ENCODE measurements at places on chromosomes 5 and 9.

DNA sequence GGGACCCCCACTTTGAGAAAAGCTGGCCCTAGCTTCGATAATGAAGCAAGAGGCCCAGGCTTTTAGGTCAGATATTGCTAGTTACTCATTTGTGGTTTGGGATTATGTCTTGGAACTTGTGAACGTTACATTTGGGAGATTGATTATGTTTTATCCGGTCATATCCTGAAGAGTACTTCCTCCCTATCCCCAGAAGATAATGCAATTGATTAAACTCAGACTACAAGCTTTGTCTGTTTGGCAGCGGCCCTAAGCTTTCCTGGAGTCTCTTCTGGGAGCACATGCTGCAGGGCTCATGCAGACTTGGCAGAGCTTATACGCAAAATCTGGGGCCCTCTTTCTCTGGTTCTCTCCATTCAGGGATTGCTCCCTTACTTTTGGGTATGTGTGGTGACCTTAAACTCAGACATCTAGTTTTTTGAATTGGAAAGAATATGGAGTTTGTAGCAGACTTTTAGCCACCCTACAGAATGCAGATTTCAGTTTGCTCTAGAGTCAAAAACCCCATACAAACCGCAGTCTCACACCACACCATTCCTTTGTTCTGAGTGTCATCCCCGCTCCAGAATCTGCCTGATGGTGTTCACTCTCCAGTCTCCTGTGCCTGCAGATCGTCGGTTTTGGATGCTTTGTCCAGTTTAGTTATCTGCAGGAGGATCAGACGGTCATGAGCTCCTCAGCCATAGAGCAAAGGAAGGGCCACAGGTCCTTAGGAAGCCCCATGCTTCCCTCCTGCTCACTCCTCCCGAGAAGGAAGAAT, 449.5 kb upstream of the TRPC7 start:
- H3K36me3 ChIP-seq, result no peaks in the 10 kb centered on the region
- H3K4me3 ChIP-seq, result no peak overlapping the region

- H3K27ac ChIP-seq, result no peak overlapping the region
- no peak overlapping the region for H3K4me3 ChIP-seq
- no peak for DNase-seq
- H3K27me3 ChIP-seq, result no peaks in the 10 kb centered on the region
- H3K4me1 ChIP-seq, result no peaks in the 10 kb centered on the region
- no peaks in the 10 kb centered on the region for H3K36me3 ChIP-seq
Observed at GRCh38 chr5:2140501-2141175, 257.9 kb upstream of the IRX4 start.

- H3K27ac ChIP-seq, result no peak overlapping the region
- no peaks in the 10 kb centered on the region for H3K4me1 ChIP-seq
- H3K4me3 ChIP-seq, result no peak overlapping the region
- peaks cover 65% of the 10 kb centered on the region for H3K27me3 ChIP-seq
- no peaks in the 10 kb centered on the region for H3K36me3 ChIP-seq
Observed at GRCh38 chr5:161369022-161369421, 177.5 kb downstream of the GABRB2 start.

DNA sequence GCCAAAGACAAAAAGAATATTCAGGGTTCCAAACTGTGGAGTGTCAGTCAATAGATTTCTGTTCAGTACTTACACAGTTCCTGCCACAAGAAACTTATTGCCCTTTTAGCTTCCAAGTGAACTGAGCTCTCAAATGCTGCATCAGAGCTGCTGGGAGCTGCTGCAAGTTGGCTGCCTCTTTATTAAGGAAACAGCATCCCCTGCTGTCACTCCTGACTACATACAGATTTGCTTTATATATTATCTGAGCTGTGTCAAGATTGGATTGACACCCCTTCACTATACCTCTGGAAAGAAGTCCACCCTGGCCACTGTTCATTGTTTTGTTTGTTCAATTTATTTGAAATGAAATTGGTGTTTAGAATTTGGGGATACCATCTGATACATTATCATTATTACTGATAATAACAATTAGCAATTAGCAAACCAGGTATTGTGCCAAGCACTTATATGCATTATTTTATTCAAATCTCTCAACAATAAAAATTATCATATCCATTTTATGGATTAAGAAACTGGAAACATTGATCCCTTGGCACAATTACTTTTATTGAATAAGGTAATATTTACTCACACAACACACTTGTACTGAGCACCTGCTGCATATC, 16.4 kb upstream of the C5orf58 start:
- no peaks in the 10 kb centered on the region for H3K27me3 ChIP-seq
- H3K27ac ChIP-seq, result no peak overlapping the region
- H3K4me1 ChIP-seq, result peaks cover 6% of the 10 kb centered on the region

Data from MCF 10A (cell line).